ENCODE measurements at places on chromosomes 3 and 15. TPM values are rescaled to one million over a fixed set of nuclear protein-coding genes. Genes with fewer than 3 reads are reported as not detected.

NEK4 gene
- 27.9 TPM for total RNA-seq

GNAT1 gene
- not detected for total RNA-seq

PATL2 gene
- 22.5 TPM for total RNA-seq

CYP1A2 gene
- total RNA-seq, result not detected

GRM2 gene
- 1.4 TPM for total RNA-seq

GASK1A gene
- total RNA-seq, result 0.09 TPM

LSMEM2 gene
- total RNA-seq, result not detected
